ENCODE measurements at places on chromosomes 11 and 22.

DNA sequence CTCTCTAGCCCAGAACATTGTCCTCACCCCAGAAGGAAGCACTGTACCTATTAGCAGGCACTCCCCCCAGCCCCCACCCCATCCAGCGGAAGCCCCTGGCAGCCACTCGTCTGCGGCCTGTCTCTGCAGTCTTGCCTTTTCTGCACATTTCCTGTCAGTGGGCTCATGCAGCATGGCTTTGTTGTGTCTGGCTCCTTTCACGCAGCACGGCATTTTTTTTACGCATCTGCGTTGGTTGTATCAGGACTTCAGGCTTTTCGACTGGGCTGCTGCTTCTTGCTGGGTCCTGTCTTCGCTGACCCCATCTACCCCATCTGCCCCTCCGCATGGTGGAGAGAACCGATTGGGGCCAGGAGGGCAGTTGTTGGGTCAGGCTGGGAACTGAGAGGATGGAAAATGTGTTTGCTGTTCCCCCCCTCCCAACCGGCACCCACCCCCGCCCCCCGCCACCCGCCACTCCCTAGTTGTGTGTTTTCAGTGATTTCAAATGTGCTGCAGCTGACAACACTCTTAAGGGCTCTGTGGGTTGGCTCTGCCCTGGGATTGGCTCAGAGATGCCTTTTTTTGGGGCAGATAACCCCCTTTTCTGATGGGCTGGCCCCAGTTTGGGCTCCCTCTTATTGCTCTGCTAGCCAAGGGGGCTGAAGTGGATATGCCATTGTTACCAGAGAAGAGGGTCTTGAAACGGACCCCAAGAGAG lies 110.0 kb downstream of the KIAA1671 start:
- ATAC-seq, result no peak

GRCh38 chr11:59221441-59221840 lies 8.7 kb upstream of the MPEG1 start:
- no peak for ATAC-seq

DNA sequence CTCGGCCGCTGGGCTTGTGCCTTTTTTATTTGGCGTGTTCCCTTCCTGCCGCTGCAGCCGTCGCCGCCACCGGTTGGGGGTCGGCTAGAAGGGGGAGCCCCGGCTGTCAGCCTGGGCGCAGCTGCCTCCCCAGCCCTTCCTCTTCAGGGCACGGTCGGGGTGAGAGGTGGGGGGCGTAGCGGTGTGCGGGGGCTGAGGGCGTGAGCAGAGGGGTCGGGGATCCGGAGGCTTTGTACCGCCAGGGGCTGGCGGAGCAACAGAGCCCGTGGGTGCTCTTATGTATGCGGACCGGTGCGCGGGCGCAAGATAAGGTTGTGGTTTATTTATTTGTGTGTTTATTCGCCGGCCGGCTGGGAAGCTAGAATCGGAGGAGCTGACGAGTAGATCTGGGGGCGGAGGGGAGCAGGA lies 477 bp downstream of the ZBTB16 start:
- ATAC-seq, result peak; percentile 17

DNA sequence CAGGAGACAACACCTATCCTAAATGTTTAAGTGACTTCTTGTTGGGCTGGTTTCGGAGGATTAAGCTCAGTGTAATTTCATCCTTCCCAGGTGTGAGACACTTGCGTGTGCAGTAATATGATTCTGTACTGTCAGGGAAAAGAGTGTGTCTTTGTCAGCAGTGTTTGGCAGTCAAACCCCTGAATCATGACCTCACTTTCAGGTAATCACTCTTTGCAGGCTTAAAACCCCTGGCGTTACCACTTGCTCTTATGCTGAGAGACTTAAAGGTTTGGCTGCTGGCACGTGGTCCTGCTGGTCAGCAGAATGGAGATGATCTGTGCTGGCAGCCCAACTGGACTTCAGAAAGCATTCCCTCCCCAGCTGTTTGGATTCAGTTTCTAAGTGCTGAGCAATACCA lies 56.1 kb downstream of the APIP start:
- peak; percentile 90 for ATAC-seq

DNA sequence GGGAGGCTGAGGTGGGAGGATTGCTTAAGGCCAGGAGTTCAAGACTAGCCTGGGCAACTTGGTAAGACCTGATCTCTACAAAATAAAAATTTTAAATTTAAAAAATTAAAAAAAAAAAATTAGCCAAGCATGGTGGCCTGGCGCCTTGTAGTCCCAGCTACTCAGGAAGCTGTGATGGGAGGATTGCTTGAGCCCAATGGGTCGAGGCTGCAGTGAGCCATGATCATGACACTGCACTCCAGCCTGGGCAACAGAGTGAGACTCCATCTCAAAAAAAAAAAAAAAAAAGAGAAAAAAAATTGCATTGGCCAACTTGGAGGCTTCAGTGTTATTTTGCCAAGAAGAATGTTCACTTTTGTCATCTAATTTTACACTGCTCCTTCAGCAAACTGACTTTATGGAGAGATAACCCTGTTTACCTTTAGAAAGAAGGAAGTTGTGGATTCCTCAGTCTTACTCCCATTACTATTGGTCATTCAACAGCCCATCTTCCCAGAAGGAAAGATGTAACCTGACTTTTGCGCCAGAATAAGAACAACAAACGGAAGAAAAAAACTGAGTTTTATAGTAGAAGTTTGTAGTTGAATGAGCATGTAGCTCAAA lies 13.1 kb downstream of the KMT2A start:
- ATAC-seq, result no peak

DNA sequence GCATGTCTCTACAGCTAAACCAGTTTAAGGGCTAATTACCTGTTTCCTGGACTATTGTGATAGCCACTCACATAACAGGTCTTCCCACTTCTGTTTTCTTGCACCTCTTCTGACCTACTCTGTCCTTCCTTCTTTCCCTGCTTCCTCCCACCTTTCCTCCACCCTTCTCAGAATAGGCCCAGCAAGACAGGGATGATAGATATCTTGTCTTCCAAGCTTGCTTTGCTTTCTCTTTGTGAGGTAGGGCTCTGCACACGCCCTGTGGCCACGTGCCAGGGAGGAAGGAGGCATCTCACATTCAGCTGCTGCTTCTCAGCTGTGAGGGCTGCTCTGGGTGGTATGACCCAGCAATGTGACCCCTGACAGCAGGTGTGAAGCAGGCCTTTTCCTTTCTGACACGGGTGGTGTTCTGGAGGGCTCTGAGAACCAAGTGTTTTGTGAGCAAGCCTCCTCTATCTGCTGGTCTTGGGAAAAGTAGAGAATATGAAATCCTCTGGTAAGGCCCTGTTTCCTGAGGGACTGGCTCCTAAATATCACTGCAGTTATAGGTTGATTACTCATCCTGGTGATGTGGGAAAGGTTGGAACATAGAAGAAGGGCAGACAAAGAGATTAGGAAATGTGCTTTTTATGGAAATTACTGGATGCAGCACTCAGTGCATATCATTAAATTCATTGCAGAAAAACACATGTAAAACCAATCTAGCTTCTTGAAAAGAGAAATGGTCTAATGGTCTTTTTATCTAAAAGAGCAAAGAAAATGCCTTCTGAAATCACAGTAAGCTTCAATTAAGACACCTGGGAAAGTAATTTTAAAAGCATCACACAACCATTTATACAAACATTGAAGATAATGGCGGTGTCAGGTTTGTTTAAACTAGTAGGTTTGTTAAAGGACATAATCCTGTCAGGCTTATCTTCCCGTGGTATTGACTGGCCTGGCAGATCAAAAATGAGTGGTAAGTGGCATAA lies 8.5 kb downstream of the AMOTL1 start:
- ATAC-seq, result peak; percentile 92

- ATAC-seq, result no peak
These were observed 4.9 kb downstream of the RFPL2 start for GRCh38 chr22:32199961-32200360.

- no peak for ATAC-seq
These were observed 4.3 kb upstream of the TSKU start for GRCh38 chr11:76778874-76779273.

GRCh38 chr11:129427376-129427775 lies 51.7 kb downstream of the BARX2 start:
- ATAC-seq, result no peak

DNA sequence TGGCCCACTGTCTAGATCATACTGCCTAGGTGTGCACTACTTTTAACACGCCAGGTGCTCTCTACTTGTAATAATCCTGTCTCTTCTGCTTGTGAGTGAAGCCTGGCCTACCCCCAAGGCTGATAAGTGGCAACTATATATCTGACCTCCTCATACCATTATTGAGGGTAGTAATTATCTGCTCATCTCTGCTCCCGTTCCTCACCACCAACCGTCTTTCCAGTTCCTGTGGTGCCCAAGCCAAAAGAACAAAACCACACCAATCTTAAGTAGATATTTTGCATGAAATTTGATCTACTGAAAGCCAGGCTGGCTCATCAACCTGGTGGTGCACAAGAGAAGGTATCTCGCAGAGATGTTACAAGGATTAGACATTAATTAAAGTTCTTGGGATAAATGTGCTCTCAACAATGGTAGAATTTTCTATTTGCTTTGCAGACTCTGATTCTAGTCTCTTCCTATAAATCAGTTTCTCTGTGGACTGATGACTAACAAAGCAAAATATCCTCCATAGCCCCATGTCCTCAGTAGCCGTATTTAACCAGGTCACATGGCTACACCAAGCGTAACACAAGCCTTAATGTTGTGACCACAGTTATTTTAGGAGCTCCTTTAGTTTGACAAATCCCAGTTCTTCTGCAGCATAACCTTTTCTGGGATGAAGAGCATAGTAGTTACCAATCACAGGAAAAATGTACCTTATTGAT lies 267.2 kb downstream of the NTM start:
- no peak for ATAC-seq

DNA sequence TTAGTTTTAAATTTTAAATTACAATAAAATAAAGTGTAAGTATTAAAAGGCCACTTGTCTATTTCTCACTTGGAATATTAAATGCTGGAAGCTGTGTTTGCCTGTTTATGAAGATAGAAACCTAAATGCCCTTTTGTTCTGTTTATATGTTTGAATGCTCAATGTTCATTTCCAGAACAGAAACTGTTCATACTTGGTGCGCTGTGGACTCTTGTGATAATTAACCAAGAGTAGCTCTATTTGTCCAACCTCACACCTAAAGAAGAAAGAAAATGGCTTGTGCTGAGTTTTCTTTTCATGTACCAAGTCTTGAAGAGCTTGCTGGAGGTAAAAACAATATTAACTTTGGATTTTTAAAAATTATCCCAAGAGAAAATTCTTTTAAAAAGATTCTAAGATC lies 5.7 kb downstream of the C11orf54 start:
- ATAC-seq, result no peak

DNA sequence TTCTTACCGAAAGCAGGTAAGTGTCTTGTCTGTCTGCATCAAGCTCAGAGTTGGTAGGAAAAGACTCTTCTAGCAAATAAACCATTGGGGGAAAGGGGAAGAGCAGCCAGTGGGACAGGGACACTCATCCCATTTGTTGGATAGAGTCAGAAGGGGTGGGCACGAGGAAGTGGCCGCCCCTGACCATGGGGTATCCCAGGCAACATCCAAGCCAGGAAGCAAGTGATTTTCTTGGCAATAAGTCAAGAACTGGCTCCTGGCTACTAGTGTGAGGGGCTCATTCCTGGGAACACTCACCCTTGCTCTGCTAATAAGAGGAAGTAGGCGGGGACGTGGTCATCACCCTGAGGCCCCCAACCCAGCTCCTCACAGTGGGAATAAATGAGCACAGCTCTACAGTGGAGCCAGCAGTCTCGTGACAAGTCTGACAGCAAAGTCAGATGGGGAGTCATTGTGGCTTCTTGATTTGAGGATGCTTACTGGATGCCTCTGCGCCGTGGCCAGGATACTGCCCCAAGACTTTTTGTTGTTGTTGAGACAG lies 6.7 kb downstream of the SLC25A18 start:
- ATAC-seq, result no peak

DNA sequence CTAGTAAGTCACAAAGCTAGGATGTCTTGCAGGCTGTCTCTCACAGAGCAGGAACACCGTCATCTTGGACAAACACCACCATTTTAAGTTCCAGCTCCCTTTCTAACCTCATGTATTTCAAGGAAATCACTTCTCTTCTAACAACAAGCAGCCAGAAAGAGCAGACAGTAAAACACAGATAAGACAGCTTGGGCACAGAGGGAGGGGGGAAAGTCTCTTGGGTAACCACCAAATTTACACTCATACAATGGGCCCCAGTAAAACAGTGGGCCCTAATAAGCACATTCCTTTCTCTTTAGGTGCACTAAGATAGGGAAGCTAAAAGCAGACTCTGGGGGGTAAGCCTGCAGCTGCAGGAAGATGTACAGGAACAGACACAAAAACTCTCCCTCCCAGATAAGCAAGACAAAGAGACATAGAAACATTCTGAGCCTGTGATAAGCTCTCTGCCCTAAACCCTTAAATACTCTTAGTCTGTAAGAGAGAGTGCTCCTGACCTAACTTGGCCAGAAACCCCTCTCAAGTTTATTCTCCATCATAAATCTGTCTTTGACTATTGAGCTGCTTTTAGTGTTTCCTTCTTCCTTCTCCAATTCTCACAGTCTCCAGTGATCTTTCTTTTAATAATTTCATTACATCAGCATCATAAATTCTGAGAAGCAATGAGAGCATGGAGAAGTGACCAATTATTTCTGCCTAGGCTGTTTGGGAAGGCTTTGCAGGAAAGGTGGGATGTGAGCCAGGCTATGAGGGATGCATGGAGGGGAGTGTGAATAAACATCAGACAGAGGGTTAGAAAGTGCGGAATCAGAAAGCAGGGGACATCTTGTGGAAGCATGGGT lies 7.4 kb downstream of the OR10D3 start:
- no peak for ATAC-seq

DNA sequence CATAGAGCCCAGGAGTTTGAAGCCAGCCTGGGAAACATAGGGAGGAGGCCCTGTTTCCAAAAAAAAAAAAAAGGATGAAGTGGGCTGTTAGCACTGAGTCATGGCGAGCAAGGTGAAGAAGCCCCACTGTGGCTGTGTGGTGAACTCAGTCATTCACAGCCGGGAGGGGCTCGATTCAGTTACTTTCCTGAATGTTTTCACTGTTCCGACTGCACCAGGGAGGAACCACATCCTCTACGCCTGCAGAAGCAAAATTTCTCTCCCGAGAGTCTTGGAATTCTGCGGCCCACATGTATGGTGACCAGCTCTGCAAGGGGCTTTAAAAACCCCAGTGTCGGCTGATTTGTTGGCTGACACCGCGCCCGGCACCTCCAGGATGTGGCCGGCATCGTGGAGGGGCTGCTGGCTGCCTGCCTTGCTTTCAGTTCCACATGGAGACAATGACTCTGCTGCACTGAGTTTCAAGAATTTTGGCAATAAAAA lies 27.8 kb upstream of the GRAMD4 start:
- ATAC-seq, result no peak
